ENCODE measurements at places on chromosomes 4 and X.

GRCh38 chr4:170259631-170260153, 169.9 kb upstream of the AADAT start:
- no peak for DNase-seq

DNA sequence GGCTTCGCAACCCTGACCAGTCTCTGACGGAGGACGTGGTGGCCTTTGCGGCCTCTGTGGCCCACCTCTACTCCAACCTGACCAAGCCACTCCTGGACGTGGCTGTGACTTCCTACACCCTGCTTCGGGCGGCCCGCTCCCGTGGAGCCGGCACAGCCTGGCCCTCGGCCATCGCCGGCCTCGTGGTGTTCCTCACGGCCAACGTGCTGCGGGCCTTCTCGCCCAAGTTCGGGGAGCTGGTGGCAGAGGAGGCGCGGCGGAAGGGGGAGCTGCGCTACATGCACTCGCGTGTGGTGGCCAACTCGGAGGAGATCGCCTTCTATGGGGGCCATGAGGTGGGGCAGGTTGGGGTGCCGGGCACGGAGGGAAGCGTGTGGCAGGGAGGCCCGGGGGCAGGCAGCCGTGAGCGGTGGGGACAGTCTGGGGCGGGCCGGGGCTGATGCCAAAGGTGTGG, 1.2 kb downstream of the ABCD1 start:
- DNase-seq = no peak

GRCh38 chr4:62661821-62662220, 1461.7 kb downstream of the ADGRL3 start:
- no peak for DNase-seq

DNA sequence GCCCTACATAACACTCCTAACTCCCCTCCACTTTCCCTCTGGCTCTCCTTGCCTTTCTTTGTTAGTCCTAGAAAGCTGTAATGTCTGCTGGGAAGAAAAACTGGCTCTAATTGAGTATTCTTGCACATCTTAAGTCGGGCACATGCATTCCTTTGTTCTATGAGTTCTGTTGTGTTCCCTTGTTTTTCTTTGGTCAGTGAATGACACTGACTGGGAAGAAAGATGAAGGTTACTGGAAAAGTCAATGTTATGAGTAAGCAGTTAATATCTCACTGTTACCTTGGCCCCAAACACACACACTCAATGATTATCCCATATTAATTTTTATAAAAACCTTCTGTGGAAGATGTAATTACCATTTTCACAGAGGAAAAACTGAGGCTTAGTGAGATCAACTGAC, 215.9 kb downstream of the SOWAHB start:
- DNase-seq = no peak

DNA sequence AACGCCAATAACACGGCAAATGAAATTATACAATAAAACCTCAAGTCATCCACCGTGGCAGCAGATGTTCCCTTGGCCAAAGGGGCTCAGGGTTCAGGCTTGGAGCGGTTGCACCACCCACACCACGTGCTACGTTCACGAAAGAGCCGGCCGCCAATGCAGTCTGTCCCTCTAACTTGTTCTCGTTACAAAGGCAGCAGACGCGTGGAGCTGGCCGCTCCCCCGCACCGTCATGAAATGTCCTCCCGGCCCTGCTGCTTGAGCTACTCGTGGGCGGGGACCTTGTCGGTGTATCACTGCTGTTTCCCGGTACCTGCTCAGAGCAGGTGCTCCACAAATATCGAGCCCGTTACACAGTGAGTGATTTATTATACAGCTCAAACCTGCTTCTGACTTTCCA, 36.4 kb upstream of the MAN2B2 start:
- DNase-seq = no peak

DNA sequence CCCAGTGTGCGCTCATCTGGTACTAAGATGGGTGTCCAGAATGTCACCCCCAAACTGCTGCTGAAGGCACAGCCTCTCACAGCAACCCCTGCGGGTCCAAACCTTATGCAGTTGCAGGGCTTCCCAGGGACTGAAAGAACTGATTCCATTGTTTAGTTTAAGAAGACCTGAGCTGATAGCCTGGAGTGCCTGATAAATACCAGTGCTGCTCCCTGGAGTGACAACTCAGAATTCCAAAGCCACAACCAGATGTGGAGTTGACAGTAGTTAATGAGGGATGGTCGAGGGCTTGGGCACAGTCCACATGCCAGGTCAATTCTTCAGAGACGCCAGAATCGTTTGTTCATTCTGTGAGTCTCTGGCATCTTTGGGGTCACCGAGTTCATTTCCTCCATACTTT, 71.2 kb downstream of the LNX1 start:
- DNase-seq = no peak

DNA sequence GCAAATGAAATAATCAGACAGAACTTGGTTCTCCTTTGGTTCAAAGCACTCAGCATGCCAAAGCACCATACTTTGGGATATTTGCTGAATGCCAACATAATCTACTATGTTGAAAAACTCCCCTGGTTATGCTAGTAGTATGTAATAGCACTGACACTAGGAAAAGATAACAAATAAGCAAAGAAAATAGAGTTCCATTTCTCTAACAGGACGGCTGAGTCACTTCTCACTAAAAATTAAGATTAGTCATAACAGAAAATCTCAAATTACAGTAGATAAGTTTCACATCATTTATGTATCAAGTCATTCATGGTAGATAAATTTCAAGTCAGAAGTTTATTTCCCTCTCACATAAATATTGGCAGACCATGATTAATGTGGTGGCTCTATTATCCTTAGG, 17.9 kb downstream of the PDHA2 start:
- no peak for DNase-seq

DNA sequence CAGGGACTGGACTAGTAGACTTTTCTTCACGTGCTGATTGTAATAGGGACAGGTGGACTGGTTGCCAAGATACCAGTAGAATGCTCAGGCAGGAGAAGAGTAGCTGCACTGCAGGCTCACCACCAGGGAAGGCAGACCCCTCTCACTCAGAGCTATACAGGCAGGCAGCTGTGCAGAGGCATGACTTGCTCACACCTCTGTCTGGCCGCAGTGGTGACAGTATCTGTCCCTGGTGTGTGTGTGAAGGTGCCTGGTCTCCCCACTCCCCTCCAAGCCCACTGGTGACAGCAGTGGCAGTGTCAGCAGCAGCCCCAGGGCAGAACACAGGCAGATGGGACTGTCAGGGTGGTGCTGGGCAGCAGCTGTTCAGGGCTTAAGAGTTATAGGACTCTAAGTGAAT, 140.7 kb downstream of the RPS6KA6 start:
- DNase-seq = no peak

DNA sequence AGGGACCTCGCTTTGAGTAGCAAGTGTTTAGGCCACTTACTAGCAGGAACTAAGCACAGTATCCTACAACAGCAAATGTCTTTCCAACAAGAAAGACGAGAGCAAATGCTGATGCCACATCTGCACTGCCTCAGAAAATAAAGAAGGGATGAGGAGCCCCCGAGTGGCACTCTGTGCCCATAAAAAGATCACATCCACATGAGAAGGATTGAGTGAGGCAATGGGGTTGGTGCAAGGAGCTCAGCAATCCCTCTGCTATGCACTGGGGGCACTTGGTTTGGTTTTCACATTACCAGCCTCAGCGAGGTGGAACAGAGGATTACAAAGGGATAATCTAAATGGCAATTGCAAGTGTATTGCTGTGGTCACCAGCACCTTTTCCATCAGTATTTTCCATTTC, 252.8 kb upstream of the SLC7A11 start:
- no peak for DNase-seq

- DNase-seq = no peak
Observed at GRCh38 chrX:104135677-104136076, 21.1 kb downstream of the SLC25A53 start.

- DNase-seq = no peak
Observed at GRCh38 chr4:56731857-56732256, 50.8 kb upstream of the HOPX start.

GRCh38 chrX:34300871-34301270, 168.8 kb upstream of the FAM47A start:
- DNase-seq = no peak
